ENCODE measurements at places on chromosomes 6 and 20.

DNA sequence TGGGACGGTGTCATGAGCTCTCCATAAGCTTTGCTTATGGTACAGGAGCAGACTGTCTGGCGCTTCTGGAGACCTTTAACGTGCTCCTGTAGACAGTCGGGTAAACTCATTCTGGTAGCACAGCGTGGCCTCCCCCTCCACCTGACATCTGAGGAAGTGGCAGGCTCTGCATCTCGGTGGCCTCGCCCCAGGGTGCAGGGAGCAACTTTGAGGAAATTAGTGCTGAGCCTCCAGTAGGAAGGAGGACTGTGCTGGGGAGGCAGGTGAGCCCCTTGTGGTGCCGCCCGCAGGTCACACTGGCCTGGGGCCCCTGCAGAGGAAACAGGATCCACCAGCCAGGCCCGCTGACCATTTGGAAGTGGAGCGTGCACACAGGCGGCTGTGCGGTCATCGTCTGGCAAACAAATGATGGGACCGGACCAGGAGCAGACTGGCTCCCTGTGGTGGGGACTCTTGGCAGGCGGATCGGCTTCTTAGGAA is 57.9 kb downstream of the SYNJ2 start:
- DNase-seq: no peak

DNA sequence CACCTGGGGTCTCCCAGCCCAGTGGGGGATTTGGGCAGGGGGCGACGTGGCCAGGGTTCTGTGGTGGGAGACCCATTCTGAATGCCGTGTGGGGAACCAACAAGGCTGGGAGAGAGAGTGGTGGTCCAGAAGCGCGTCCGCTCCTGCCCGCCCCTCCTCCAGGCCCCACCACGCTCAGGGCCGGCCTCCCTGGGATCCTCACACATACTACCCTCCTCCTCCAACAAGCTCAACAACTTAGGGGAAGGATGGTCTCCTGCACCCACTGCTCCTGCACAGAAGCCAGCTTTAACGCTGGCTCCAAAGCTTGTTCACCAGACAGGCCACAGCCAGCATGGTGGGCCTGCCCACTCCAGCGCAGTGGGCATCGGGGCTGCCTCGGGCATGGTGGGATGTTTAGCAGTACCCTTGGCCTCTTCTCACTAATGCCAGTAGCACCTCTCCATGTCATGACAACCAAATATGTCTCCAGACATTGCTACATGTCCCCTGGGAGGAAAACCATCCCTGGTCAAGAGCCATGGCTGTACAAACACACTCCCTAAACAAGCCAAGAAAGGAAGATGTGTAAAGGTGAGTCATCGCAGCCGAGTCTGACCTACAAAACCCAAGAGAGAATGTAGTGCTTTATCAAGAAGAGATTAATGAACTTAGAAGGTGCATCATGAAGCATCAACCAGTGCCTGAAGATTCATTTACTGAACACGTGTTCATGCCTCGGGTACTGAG is 75.7 kb downstream of the BMP7 start:
- DNase-seq: no peak

DNA sequence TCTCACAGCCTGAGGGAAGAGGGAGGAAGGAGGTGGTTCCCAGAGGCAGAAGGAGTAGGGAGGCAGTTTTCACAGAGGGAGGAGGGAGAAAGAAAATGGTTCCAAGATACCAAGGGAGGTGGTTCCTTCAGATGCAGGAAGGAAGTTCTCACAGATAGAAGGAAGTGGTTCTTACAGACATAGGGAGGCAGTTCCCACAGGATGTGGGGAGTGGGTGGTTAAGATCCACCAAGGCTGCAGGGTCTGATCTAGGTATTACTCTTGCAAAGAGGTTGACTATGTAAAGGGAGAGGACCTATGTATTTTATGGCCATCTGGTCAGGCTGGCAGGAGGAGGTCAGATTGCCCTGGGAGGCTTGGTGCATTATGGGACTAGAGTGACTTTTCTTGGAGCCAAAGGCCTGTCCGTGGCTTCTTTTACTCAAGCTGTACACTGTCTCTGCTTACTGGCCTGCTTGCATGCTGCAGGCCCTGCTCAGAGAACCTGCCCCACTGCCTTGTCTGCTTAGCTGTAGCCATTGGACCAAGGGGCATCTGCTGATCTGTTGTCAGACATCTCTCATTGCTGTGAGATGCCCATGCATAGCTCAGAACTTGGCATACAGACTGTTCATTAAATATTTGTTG is 283.7 kb downstream of the DHX35 start:
- DNase-seq: no peak

GRCh38 chr6:84522135-84522549 is 242.3 kb downstream of the TBX18 start:
- no peak for DNase-seq

DNA sequence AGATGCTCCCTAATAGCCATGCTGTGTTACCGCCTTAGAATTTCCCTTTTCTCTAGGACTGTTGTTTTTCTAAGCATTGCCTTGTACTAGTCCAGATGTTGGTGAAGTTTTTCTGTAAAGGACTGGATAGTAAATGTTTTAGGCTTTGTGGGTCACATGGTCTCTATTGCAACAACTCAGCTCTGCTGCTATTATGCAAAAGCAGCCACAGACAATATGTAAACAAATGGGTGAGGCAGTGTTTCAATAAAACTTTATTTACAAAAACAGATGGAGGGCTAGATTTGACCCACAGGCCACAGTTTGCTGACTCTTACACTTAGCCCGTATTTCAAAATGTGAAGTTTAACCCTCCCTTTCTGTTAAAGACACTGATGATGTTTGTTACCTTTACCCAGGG is 207.6 kb upstream of the MYLIP start:
- no peak for DNase-seq

- no peak for DNase-seq
Measured at GRCh38 chr6:68025764-68026163, 609.3 kb upstream of the ADGRB3 start.

GRCh38 chr6:29673161-29673560 is 7.8 kb downstream of the ZFP57 start:
- DNase-seq: no peak

- no peak for DNase-seq
Measured at GRCh38 chr6:146874278-146875018, 275.7 kb downstream of the ADGB start.

- peak; percentile 64 for DNase-seq
Measured at GRCh38 chr6:57317060-57317943, at the start of gene PRIM2. Gene PRIM2 (plus strand): TSS chr6:57317630. CDS start chr6:57318446, 816 bp downstream.

DNA sequence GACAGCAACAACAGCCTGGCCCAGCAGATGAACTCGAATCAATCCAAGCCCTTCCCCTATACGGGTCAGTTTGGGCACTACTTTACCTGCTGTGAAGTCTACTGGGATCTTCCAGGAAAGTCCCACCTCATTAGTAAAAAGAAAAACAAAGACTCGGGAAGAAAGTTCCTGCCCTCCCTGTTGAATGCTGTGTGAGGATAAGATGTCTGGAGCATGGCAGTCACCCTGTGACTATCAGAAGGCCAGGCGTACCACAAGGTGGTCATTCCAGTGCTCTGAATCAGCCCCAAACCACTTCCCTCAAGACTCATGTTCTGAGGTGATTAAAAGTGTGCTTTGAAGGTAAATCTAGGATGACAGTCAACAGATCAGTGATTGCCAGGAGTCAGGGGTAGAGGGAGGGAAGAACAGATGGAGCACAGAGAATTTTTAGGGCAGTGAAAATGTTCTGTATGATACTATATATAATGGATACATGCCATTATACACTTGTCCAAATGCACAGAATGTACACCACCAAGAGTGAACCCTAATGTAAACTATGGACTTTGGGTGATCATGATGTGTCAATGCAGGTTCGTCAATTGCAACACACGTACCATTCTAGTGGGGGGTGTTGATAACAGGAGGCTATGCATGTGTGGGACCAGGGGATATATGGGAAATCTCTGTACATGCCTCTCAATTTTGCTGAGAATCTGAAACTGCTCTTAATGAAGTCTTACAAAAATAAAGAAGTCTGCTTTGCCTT is 14.7 kb downstream of the FKBP1A start:
- DNase-seq: no peak

DNA sequence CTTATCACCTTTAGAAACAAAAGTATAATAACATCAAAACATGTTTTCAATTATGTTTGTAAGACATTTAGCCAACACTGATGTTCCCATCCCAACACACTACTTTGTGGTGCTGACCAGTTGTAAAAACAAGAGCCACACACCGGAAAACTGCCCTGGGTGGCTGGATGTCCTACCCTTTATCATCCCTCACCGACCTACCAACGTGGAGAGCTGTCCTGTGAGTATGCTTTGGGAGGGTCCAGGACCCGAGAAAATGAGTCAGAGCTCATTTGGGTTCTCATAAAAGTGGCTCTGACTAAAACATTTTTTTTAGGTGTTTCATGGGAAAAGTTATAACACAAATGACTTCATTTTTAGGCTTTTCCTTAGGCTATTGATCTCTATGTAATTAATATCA is 29.3 kb upstream of the CTAGE9 start:
- no peak for DNase-seq

GRCh38 chr6:166442131-166442685 is 59.5 kb upstream of the MPC1 start:
- DNase-seq: no peak

DNA sequence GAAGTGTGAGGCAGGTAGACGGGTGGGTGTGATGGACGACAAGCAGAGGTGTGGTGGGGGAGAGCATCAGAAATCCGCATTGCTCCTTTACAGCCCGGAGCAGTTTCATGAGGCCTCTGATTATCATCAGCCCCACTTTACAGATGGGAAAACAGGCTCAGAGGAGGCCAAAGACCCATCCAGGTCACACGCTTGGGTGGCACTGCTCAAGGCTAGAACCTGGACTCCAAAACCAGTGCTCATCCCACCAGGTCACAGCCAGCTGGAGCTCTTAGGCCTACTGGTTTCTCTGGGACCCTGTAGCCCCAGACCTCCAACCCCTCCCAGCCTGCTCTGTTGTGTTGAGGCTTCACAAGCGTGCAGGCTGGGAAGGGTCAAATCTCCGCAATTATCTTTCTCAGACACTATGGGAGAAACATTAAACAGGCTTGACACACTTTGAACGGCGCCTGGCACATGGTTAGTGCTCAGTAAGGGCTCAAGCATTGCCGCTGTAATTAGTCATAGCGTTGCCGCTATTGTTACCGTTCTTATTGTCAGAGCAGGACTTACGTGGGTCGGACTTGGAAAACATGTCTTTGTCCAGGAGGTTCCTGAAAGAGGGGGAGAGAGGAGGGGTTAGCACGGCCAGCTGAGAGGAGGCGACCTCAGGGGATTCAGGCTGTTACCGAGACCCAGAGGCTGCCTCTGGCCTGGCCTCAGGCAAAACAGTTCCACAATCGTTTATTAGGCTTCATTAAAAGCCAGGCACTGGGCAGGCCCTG is 16.6 kb downstream of the CPNE5 start:
- DNase-seq: no peak

DNA sequence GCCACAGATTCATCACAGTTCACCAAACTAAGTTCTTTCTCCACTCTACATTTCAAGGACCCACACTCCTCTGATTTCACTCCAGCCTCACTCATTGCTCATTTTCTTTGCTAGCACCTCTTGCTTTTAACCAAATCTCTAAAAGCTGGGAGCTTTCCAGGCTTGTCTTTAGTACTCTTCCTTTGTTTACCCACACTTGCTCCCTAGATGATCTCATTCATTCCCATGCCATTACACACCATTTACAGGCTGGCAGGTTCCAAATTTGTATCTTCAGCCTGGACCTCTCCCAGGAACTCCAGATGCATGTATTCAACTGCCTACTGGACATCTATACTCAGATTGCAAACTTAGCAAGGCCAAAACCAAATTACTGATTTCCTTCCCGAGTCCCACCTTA is 5.3 kb upstream of the GUCA1B start:
- DNase-seq: no peak

DNA sequence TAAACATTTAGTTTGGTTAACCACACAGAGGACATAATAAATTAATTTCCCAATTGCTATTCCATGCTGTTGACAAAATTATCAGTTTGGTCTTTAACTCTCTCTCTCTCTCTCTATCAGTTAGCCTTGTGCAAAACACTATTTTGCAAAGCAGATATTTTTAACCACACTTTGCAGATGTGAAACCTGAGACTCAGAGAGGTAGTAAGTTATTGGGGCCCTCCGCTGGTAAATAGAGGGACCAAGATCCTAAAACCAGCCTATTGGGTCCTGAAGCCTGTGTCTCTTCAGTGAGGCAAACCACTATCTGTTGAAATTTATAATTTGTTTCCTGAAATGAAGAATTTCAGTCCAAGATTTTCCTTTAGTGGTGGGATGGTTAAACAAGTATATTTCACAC is 231.0 kb downstream of the SOD2 start:
- DNase-seq: no peak

GRCh38 chr6:168937054-168937453 is 316.6 kb downstream of the THBS2 start:
- DNase-seq: no peak

- DNase-seq: no peak
Measured at GRCh38 chr6:117513778-117514365, 31.4 kb downstream of the DCBLD1 start.

- no peak for DNase-seq
Measured at GRCh38 chr6:164344801-164345291, 930.3 kb downstream of the QKI start.

GRCh38 chr20:12037521-12037920 is 119.8 kb downstream of the BTBD3 start:
- no peak for DNase-seq

GRCh38 chr6:67642582-67642981 is 992.5 kb upstream of the ADGRB3 start:
- no peak for DNase-seq

DNA sequence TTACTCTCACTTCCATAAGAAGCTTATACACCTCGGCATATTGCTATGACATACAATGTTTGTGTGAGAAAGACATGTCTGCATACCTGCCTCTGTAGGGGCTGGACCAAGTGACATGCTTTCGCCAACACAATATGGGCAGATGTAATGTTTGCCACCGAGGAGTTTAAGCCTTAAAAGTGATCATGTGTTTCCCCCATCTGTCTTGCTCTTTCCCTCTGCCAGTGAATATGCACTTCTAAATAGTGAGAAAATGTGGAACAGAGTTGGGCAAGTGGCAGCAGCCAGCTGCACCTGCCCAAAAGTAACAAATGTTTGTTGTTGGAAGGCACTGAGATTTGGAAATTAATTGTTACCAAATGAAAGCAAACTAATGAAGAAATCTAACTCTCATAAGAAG is 274.8 kb upstream of the BTBD3 start:
- no peak for DNase-seq

GRCh38 chr6:14703586-14703985 is 542.3 kb upstream of the JARID2 start:
- DNase-seq: no peak

DNA sequence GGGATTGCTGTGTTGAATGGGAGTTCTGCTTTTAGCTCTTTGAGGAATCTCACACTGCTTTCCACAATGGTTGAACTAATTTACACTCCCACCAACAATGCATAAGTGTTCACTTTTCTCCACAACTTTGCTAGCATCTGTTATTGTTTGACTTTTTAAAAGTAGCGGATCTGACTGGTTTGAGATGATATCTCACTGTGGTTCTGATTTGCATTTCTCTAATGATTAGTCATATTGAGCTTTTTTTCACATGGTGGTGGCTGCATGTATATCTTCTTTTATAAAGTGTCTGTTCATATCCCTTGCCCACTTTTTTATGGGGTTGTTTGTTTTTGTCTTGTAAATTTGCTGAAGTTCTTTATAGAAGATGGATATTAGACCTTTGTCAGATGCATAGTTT is 588.3 kb upstream of the ADGRB3 start:
- DNase-seq: no peak

- no peak for DNase-seq
Measured at GRCh38 chr6:109230453-109230852, 135.1 kb downstream of the CEP57L1 start.
